ENCODE measurements at places on chromosomes 3 and 15.

DNA sequence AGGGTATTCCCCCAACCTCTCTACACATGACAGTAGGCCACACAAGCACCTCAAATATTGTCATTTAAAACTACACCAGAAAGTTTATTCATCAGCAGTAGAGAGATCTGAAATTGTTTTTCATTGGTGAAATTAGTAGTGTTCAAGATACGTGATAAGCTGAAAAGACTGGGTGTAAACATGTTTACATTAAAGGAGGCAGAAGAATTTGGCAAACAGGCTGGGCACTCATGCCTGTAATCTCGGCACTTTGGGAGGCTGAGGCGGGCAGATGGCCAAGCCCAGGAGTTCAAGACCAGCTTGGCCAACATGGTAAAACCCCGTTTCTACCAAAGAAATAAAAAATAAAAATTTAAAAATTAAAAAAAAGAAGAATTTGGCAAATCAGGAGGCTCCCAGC, 255.6 kb downstream of the FOXP1 start:
- DNase-seq, result no peak

GRCh38 chr15:40739047-40739446, 16.0 kb downstream of the RMDN3 start:
- no peak for DNase-seq

- DNase-seq, result no peak
Measured at GRCh38 chr15:43266834-43267233, at the start of gene TGM5. Gene TGM5 (minus strand): TSS chr15:43266928. CDS start chr15:43266849, 79 bp downstream.

DNA sequence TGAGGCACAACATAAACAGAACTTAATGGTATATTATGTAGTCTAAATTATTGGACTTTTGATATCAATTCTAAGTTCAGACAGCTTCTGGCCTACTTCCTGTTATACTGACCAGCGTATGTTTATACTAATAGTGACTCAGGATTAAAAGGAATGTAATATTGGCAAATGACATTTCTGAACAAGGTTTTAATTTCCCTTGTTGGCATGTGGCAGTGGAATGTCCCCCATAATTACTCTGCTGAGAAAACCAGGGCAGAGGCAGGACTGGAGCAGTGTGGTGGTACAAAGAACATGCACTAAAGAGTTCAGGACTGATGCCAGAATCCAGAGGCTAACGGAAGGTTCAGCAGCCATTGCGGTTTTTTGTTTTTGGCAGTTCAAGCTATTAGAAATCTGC, 184.0 kb downstream of the KCNAB1 start:
- DNase-seq, result no peak

- peak; percentile 94 for DNase-seq
Measured at GRCh38 chr3:42502429-42503250, at the start of gene VIPR1. Gene VIPR1 (plus strand): TSS chr3:42502643. CDS start chr3:42502736, 93 bp downstream.

DNA sequence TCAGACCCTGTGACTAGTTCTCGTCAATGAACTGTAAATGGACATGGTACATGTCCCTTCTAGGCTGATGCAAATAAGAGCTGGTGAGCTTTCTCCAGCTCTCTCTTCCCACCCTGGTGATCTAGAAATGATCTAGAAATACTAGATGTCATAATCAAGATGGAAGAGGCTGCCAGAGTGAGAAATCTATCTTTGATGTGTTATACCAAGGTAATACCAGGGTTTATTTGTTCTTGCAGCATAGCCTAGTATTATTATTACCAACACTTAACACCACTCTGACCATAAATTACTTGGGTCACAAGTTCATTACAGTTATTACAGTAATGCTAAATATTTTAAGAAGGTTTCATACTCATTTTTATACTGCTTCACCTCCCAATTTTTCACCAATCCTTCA, 138.4 kb upstream of the LMCD1 start:
- DNase-seq, result no peak

DNA sequence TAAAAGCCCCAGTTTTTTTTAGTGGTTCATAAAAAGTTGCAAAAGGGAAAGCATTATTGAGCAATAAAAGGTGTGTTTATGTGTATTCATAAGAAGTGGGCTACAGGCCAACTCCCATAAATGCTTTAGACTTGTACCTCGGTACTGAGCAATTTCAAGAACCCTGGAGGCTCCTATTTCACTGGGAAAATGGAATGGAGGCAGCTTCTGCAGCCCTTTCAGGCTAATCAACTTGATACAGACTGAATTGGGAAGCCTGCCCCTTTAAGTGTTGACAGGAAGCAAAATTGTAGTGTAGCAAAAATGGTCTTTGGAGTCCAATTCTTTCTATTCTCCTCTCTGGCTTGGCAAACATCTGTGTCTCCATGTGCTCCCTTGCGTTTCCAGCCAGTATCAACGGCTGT, 118.8 kb downstream of the ECT2 start:
- DNase-seq, result no peak

GRCh38 chr3:189630767-189631372, 319 bp upstream of the TP63 start:
- no peak for DNase-seq

DNA sequence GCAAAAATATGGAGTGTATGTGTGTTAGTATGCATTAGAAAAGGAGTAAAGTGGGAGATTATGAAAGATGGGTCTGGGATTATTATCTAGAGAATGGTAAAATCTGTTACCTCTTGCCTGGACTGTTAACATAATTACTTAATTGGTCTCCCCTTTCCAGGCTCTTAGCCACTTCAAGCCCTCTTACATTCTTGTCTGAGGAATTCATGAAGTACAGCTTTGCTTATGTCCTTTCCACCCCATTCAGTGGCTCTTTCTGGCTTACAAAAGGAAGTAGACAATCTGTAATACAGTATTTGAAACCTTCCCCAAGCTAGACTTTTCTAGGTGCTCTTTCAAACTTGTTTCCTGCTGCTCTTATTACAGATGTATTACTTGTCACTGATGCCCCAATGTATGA, 129.8 kb downstream of the MBNL1 start:
- DNase-seq, result no peak

DNA sequence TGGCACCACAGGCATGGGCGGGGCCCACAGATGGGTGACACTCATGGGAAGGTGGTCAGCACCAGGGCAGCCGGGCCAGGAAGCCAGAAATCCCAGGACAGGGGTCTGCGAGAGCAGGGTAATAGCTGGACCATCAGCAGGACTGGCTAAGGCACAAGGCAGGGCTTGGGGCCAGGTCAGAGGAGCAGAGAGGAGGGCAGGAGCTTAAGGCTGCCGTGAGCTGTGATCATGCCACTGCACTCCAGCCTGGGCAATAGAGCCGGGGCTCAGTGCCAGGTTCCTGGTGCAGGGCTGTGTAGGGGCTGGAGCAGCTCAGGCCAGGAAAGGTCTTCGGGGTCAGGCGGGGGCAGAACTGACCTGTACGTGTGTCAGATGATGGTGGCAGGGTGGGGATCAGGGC, 64.2 kb upstream of the LINGO1 start:
- DNase-seq, result no peak

GRCh38 chr15:74762791-74763150, 14.1 kb downstream of the CYP1A2 start:
- DNase-seq, result no peak

DNA sequence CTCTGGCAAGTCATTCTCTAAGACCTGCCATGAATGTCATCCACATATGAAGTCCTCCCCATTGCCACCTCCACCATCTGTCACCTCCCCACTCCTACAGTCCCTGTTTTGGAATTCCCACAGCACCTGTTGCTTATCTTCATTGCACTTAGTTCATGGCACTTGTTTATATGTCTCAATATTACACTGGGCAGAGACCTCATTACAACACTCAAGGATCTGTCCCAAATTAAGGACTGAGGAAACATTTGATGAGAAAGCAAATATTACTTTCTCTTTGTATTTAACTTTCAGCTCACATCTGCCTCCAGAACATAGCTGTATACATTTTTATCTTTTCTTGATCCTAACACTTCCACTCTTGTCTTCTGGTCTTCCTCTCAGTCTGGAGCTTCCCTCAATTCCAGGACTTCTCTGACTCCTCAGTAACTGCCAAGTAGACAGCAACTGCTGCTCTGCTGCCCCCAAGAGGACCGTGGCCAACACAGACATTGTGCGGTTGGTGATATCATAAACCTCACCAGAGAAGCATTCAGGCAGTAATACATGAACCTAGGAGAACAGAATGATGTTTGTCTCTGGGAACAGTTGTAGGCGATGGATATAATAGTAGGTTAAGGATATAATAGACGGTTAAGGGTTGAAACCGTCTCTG, 45.0 kb upstream of the FGF12 start:
- DNase-seq, result no peak

- DNase-seq, result no peak
Measured at GRCh38 chr3:132159145-132159544, 124.3 kb upstream of the CPNE4 start.

- no peak for DNase-seq
Measured at GRCh38 chr3:112315791-112316190, 17.2 kb upstream of the CD200 start.

- no peak for DNase-seq
Measured at GRCh38 chr3:29333576-29333975, 52.7 kb downstream of the RBMS3 start.

GRCh38 chr3:125120379-125121122, 64.8 kb upstream of the HEG1 start:
- DNase-seq, result no peak

- DNase-seq, result peak; percentile 11
Measured at GRCh38 chr15:79953951-79954444, 17.0 kb downstream of the BCL2A1 start.

DNA sequence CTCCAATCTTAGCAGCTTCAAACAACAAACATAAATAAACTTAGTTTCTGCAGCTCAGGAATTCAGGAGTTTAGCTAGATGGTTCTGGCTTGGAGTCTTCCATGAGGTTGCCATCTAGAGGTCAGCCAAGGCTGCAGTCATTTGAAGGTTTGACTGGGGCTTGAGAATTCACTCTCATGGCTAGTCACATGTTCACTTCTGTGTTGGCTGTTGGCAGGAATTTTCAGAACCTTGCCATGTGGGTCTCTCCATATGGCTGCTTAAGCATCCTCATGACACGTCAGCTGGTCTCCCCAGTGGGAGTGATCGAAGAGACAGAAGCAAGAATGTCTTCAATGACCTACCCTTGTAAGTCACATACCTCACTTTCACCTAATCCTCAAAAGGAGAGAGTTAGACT, 269.2 kb upstream of the CNTN3 start:
- no peak for DNase-seq

DNA sequence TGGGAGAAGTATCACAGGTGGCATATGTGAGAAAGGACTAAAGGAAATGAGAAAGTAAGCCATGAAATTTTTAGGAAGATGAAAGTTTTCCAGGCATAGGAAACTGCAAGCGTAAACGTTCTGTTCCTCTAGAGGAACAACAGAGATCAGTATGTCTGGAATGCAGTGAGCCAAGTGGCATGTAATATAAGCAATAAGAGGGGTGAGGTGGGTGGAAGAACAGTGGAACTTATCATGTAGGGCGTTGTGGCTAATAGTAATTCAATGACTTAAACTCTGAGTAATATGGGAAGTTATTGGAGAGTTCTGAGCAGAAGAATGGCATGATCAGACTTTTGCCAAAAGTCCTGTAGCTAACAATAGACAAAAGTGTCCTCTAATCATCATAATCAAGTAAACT, 902.9 kb downstream of the EPHA3 start:
- DNase-seq, result no peak

DNA sequence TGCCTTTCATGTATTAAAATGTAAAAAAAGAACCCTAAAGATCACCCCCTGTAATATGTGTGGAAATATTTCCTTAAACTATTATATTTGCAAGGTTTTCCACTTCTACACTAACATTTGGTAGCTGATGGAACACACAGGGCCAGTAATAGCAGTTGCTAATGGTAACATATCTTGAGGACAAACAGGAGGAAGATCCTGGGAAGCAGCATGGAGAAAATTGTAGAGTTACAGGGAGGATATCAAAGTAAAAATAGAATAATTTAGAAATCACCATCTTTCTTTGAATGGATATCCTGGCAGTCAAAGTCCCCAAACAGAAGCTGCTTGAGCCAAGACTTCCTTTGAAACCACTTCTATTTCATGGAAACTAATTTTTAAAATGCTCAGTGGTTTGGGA, 29.5 kb upstream of the OSTN start:
- DNase-seq, result no peak

DNA sequence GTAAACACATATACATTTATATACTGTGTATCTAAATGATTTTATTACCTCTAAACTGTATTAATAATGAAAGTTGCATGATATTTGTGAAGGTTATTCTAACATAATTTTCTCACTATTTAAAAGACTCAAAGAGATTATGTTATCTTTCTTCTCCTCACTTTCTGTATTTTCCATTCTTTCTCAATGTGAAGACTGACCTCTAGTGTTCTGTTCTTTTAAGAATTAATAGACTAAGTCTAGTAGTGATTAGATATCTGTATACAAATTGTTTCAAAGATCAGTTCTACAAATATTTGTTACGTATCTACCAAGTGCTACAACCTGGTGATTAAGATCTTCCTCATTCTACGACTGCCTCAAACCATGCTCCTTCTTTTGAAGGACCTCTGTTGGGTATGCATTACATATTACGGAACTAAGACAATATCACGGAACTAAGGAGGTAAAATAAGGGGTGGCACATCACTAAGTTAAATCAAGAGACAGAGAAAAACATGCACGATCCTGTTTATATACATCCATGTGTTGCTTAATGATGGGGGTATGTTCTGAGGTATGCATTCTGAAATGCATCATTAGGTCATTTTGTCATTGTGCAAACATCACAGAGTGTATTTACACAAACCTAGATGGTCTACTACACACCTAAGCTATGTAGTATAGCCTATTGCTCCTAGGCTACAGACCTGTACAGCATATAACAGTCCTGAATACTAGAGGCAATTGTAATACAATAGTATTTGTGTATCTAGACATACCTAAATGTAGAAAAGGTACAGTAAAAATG, 161.5 kb upstream of the KBTBD8 start:
- no peak for DNase-seq

GRCh38 chr15:100708916-100709315, 106.5 kb downstream of the ASB7 start:
- DNase-seq, result no peak

DNA sequence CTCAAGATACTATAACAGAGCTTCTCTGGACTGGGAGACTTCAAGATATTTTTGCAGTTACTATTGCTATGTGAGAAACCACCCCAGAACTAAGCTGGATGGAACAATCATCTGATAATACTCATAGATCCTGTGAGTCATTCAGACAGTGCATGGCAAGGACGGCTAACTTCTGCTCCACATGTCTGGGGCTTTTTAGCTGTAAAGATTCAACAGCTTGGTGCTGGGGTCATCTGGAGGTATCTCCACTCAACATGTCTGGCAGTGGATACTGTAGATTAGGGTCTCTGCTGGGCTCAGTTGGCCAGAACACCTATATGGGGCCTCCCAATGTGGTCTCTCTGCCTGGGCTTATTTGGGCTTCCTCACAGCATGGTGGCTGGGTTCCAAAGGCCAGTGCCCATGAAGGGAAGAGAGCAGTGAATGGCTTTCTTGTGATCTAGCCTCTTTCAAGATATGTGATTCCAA, 117.3 kb upstream of the SLC7A14 start:
- no peak for DNase-seq

- no peak for DNase-seq
Measured at GRCh38 chr3:4972652-4973643, 6.3 kb upstream of the BHLHE40 start.

GRCh38 chr15:23983500-23984259, 296.6 kb upstream of the NDN start:
- no peak for DNase-seq

All from CD4-positive, alpha-beta T cell treated with Interleukin-4 for 1 hour (primary cell).